ENCODE measurements at places on chromosomes 1 and 21.

DNA sequence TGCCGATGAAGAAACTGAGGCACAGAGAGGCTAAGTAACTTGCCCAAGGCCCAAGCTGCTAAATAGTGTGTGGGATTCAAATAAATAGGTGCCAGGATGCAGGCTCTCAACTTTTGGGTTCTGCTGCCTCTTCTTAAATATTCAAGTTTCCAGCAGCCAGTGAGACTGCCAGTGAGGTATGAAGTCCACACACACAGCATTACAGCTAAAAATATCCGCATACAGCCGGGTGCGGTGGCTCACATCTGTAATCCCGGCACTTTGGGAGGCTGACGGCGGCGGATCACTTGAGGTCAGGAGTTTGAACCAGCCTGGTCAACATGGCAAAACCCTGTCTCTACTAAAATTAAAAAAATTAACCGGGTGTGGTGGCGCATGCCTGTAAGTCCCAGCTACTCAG is 78.4 kb upstream of the DIRAS3 start:
- DNase-seq = no peak

DNA sequence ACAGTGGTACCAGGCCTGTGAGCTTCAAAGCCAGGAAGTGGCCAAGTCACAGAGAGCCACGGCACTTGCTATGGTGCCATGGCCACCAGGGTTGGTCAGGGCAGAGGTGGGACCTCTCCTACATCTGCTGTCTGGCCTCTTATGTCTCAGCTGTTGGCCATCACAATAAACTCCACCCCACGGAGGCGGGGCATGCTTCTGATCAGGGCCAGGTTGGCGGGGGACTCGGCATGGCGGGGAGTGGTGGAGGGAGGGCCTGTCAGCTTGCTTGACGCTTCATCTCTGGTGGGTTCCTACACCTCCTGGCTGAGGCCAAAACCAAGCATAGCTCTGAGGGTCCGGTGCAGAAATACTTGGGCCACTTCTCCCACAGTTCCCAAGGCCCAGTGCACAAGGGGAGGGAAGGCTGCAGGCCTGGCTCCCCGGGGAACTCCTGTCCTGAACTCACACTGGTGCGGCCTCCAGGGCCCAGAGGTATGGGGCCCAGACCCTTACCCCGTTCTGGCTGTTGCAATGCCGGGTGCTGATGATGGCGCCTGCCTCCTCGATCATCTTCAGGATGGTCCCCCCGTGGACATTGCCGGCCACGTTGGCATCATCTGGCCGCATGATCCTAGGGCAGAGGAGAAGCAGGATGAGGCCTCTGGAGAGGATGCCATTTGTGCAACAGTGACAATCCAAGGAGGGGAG is 44.2 kb downstream of the ACOT7 start:
- no peak for DNase-seq

GRCh38 chr1:31800674-31800967 is 15.2 kb downstream of the SPOCD1 start:
- DNase-seq = no peak

DNA sequence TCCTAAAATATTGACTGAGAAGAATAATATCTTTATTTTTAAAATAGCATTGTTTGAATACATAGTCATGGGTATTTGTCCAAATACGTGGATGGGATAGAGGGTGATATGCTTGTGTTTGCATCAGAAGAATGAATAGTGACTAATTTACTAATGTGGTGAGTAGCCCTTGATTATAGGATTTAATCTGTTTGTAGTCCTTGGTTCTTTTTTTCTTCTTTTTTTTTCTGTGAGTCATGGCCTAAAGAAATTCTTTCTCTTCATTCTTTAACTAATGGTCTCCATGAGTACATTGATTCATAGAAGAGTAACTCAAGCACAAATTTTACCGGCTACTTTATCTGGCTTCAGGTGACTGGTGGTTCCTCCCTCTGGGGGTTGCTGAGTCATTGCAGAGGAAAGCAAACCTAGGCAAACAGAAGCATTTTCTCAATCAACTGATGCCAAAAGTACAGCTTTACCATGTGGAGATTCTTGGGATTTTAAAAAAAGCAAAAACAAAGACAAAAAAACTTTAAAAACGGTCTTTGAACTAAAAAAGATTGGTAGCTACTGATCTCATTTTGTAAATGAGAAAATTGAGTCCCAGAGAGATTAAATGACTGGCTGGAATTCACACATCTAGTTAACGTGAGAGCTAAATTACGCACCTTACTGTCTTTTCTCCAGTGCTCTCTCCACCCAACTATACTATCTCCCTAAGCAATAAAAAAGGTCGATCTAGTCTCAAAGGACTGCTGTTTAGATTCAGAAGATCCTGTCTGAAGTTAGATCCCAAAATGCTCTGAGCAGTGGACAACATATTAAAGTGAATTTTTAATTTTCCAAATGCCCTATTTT is 40.5 kb downstream of the AK5 start:
- no peak for DNase-seq

- no peak for DNase-seq
Measured at GRCh38 chr1:161439280-161440232, 65.7 kb upstream of the FCGR2A start.

- DNase-seq = no peak
Measured at GRCh38 chr1:217443845-217444244, 187.0 kb downstream of the GPATCH2 start.

GRCh38 chr21:43712268-43712942 is 6.5 kb upstream of the PDXK start:
- DNase-seq = no peak

DNA sequence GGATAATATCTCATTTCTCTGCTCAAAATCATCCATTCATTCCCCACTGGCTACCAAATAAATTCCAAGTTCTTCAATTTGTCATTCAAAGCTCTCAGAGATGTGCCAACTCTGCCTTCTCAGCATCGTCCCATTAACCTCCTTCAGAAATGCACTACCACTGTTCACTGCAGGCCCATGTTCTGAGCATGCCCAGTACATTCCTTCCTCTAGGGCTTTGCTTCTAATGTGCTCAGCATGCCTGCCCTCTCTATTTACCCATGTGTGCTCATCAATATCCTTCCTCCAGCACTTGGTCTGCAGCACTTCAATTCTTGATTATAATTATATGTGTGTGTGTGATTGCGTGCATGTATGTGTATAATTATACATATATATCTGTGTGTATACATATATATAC is 36.1 kb upstream of the RGS8 start:
- no peak for DNase-seq

DNA sequence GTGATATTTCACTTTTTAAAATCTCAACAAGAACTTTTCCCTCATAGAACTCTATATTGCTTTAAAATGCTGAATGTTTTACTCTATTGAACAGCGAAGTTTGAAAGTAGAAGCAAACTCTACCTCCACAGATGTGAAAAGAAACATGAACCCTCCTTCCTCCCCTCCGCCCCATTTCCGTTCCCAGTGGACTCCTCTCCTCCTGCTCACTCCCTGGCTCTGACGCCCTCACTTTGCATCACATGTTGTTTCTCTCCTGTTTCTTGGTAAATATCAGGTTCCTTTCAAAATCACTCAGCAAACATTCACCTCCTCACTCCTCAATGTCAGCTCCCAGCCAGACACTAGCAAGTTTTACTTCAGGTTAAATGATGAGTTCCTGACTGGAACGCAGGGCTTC is 34.6 kb downstream of the KCNH1 start:
- no peak for DNase-seq

DNA sequence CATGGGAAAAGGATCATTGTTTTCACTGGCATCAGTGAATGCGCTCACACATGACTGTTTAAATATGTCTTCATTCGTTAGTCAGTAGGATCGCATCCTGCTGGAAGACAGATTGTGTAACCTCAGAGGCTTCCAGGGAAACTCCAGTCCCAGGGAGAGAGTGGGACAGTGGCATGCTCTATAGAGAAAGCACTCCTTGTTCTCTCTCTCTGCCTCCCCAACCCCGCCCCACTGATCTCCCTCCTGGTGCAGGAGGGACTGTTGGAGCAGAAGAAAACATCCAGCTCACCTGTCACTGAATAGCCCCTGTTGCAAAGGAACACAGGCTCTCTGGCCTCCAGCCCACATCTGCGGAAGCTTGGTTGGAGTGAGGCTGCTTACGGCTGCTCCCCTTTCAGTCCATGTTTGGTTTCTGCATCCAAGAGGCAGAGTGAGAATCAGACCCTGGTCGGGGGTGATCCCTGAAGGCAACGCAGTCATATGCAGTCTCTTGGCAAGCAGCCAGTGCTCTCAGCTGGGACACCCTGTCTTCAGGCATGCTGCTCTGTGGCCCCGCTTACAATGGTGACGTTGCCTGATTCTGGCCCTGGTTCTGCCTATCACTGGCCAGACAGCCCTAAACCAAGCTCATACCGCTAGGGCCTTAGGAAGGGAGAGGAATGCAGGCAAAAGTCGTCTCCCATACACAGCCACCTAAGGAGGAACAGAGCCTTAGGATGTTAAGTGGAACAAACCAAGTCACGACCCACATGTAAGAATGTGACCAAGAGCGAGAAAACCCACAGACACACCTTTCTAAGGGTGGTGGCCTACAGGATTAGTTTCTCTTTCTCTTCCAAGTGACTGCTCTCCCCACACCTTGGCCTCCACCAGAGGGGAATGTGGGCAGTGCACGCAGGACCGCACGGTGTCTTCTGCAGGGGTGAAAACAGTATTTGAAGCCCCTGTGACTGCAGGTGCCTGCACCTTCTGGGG is 39.7 kb downstream of the BACE2 start:
- peak; percentile 20 for DNase-seq

DNA sequence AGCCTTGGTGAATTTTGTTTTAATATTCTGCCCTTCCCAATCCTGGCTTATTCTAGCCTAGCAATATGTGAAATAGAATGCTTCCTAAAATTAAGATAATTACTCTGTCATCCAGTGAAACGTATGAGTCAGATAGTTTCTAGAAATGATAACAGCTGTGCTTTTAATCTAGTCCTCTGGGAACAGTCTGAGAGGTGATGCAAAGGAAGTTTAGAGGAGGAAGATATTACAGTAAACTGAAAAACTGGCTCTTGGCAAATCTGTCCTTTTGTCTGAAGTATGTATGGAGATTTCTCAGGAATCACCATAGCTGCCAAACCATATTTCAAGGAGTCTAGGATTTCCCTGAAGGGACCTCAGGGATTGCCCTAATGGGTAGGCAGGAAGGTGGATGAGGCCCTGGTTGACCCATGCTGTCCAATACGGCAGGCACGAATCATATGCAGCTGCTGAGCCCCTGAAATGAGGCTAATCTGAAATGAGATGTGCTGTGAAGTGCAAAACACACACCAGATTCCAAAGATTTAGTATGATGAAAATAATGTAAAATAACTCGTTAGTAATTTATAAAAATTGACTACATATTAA is 70.8 kb upstream of the LBR start:
- DNase-seq = no peak

DNA sequence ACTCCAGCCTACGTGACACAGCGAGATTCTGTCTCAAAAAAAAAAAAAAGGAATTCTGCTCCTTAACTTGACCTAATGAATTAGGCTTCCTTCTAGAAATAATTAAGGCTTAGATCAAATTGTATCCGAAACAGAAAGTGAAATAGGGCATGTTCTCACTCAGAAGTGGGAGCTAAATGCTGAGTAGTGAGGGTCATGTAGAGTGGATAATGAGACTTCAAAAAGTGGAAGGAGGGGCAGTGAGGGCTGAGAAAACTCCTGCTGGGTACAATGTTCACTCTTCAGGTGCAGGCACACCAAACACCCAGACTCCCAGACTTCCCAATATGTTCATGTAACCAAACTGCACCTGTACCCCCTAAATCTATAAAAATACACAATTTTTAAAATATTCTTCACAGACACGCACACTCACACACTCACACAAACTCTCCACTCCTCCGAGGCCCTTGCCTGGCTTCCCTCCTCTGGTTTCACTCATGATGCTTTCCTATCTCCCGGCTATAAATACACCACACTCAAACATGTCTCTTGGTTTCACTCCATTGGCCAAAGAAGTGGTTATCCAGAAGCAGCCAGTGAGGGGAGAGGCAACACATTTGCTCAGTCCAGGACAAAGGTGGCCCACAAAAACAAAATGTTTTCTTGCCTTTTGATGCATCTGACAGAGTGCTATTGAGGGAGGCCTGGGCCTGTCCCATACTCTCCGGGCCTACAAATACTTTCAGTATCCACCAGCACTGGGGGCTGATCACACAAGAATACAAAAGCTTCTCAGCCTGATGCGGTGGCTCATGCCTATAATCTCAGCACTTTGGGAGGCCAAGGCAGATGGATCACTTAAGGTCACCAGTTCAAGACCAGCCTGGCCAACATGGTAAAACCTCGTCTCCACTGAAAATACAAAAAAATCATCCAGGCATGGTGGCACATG is 249.2 kb downstream of the TOMM20 start:
- no peak for DNase-seq

DNA sequence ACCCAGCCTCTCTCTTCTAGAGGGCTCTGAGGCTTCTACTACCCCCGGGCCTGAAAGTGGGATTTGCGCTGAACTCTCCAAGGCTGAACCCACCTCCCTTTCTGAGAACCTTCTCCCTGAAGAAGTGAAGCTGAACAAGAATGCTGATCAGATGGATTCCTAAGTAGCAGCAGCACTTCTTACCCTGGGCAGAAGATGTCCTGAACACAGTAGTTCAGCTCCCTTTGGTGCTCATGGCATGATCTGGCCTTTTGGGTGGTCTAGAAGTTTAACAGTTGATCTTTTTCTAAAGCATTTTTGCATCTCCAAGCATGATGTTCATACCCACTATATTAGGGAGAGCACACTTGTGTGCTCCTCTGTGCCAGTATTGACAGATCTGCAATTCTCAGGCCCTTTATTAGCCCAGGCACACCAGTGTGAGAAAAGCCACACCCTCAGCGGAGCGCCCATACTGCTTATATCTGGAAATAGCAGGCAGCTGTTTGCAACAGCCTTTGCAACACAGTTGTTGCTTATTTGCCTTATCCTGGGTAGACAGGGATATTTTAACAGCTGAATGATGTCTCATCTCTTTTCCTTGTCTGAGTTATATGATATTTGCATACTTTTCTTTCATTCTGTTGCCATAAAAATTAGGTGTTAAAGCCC is 34.2 kb downstream of the CNN3 start:
- peak; percentile 78 for DNase-seq

GRCh38 chr21:36589352-36589971 is 109.5 kb upstream of the SIM2 start:
- DNase-seq = no peak

- DNase-seq = no peak
Measured at GRCh38 chr1:157113106-157113505, 13.5 kb upstream of the ETV3L start.

- no peak for DNase-seq
Measured at GRCh38 chr1:14222086-14222485, 376.4 kb upstream of the KAZN start.

DNA sequence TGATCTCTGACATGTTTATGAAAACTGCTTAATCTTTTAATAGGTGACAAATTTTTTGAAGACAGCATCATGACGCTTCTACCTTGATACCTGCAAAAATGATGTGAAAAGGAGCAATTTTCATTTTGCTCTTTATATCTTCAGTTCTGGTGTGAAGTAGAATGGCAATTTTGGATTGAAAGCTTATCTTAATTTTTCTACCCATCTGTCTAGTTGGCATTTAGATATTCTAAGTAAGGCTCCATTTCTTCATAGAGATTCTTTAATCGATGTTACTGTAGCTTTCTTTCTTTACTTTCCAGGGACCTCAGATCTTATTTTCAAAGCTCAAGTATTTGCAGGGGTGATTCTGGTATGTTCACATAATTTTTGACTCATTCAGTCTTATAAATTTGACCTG is 32.3 kb upstream of the GPR52 start:
- DNase-seq = no peak

Data from NCI-H526 treated with DMSO at 0.1 percent for 48 hours (cell line).